Activated T-helper 17 cell treated with anti-CD3 and anti-CD28 coated beads, Interleukin-2, amount 50 U/mL, for 72 hours (primary cell): ENCODE measurements at places on chromosomes 2 and 18. TPM values are rescaled to one million over a fixed set of nuclear protein-coding genes. Genes with fewer than 3 reads are reported as not detected.

DNA sequence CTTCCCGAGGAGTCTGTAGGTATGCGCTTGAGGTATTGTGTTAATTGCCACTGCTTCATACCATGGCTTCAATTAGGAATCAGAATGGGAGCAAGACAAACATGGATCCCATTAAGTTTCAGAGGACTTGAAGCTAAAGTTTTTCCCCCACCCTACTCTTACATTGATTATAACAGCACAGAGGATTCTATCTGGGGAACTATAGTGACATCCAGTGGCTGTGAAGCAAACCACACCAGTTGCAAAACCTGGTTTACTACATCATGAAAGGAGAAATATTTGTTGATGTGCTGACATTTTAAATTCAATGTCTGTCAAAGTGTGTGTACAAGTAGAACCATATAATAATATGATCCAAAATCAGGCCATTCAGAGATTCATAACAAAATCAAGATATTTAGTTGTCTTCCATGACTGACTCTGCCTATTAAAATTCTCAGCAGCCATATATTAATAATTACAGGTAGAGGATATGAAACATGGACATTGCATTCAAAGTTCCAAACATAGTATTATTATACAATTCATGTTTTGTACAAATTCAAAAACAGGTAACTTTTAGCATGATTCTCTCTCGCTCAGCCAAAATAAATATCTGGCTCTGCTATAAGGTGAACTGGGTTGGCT lies 82.9 kb downstream of the GRB14 start:
- ATAC-seq, result no peak

ANKRD30B gene
- not detected for total RNA-seq

IL1RN gene
- total RNA-seq, result 32.8 TPM

RAPGEF4 gene
- 2.2 TPM for total RNA-seq

NUP35 gene
- 33.2 TPM for total RNA-seq

DNA sequence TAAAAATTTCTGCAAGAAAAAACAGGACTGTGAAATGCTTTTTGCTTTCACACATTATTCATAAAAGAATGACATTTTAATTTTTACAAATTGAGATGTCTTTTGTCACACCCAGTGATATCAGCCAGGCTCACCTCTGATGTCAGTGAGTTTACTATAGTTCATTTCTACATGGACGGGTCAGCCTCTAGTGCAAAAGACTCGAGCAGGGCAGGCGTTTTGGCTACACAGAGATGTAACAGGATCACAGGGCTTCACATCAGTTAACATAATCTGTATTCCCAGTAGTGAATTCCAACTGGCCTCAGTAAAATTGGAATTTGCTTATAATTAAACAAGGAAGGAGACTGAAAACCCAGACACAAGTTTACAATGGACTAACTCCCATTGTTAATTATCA lies 275.6 kb upstream of the ZSWIM2 start:
- ATAC-seq, result no peak

GRCh38 chr2:127096280-127096679 lies 10.7 kb downstream of the BIN1 start:
- no peak for ATAC-seq

DNA sequence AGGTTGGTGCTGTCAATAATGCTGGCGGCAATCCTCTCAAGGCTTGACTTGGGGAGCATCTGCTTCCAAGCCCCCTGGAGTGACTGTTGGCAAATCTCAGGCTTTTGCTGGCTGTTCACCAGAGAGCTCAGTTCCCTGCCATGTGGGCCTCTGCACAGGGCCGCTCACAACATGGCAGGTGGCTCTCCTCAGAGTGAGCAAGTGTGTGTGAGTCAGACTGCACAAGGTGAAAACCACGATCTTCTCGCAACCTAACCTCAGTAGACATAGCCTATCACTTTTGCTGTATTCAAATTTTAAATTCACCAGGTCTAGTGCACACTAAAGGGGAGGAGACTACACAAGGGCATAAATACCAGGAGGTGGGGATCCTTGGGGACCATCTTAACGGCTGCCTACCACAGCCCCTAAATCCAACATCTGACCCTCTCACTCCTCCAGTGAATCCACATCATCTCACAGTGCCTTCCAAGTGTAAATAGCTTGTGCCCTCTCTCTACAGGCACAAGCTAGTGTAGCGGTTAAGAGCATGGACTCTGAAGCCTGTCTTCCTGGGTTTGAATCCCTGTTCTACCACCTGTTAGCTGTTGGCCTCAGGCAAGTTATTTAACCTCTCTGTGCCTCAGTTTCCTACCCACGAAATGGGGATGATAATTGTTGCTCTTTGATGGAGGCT lies 187.7 kb upstream of the CXCR4 start:
- ATAC-seq, result peak; percentile 95

DNA sequence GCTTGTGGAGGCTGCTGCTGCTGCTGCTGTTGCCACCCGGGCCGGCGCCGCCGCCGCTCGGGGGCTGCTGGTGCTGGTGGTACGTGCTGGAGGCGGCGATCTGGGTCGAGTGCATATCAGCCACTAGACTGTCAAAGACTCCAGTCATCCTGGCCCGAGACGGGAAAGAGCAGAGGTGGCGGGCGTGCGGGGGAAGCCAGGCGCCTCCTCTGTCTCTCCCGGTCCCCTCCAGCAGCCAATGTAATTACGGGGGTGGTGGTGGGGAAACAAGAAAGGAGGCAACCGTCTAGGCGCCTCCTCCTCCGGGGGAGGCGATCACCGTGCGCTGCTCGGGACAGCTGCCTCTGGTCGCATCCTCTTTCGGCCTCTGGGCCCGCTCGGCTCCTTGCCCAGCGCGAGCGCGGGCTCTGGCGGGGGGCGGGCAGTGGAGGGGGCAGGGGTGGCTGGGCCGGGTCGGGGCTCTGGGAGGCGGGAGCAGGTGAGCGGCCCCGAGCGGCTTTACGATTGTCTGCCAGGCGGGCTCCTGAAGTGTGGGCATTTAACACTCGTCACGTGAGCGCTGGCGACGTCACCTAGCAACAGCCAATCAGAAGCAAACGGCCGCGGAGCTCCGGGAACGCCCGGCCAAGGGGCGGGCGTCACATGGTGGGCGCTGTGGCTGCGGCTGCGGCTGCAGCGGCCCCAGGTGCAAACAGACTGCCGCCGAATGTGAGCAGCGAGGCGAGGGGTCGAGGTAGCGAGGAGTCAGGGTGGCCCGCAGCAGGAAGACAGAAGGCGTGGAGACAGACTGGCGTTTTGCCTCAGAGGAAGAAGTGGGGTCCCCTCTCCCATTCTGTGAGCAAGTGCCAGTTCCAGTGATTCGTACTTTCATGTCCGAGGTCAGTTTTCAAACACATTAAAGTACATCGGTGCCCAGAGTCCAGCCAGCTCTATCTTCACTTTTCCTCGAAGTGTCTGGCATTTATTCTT lies at the start of gene DLX2:
Gene DLX2, minus strand, starts transcription at position 510 of the 969 bp plus-strand sequence. Its CDS starts 362 bp downstream, at position 148.
- peak; percentile 59 for ATAC-seq

ABCB11 gene
- total RNA-seq, result not detected

FBXO48 gene
- 2.0 TPM for total RNA-seq

FOXD4L1 gene
- 0.32 TPM for total RNA-seq

DNA sequence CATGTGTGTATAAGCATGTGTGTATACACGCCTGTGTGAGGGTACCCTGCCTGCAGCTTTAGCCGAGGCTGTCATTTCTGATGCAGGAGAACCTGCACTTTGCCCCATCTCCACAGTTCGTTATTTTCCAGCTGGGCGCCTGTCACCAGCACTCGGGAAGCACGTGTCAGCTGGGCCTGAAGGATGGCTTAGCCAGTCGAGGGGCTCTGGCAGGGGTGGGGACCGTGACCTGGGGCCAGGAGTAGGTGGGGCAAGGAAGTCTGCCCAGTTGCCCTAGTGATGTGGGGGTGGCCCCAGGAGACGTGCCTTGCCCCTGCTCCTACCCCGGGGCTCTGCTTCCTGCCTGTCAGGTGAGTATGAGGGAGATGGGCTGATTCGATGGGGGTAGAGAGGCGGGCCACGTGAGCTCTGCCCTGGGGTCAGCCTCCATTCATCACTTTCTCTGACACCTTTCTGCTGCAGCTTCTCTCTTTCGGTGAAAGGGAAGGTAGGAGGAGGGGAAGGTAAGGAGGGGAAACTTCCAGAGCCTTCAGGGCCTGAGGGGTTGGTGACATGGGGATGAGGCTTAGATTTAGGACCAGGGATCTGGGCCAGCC lies 130.6 kb upstream of the SKOR2 start:
- ATAC-seq, result no peak

- no peak for ATAC-seq
Observed at GRCh38 chr2:83787189-83787588, 671.9 kb downstream of the SUCLG1 start.

DNA sequence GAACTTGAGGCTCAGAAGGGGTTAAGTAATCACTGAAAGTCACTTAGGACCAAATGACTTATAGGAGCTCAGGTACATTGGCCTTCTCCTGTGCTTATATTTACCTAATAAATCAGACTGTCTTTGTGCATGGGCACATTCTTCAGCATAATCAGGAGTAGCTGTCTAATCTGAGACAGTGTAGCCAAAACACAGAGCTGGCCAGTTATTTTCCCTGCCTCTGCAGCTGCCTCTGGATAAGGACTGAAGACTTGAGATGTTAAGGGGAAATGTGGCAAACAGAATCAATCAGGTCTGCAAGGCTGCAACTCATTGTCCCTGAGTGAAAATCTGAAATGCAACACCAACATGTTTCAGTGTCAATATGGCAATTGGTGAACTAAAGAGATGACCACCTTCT lies 1.5 kb downstream of the FSHR start:
- no peak for ATAC-seq
